ENCODE measurements at places on chromosomes 7 and 10. TPM values are rescaled to one million over a fixed set of nuclear protein-coding genes. Genes with fewer than 3 reads are reported as not detected.

DNA sequence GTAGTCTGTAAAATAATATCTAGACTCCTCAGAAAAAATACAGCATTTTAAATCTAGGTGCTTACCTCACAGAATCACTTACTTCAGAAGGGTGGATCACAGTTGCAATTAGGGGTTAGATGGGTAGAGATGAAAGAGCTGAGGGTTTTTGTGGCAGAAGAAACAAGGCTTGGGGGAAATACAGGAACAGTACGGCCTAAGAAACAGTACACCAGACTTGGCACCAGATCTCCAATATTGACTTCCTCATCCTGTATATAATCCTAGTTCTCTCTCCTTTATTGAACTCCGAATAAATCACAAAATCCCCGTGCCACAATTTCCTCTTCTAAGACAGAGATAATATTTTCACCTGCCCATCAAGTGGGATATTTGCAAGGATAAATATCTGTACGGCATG, 14.3 kb downstream of the CEP41 start:
- DNase-seq, result no peak

- no peak for DNase-seq
Measured at GRCh38 chr10:22491931-22492615, 146.8 kb downstream of the SPAG6 start.

- DNase-seq, result no peak
Measured at GRCh38 chr7:84042110-84042539, 152.5 kb downstream of the SEMA3A start.

DNA sequence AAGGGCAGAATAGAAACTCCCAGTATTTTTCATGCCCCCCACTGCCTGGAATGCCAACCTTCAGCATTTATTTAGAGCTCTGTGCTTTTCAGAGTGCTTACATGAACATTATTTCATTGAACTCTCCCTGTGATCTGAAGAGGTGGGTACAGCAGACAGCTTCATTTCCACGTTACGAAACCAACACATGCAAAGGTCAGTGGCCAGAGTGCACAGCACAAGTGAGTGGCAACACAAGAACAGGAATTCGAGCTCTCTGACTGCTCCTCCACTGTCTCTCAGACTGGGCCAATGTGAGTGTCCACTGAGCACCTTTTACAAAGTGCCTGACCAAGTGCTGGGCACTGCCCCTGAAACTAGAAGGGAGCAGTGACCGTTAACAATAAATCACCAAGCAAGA, 162.9 kb downstream of the GLI3 start:
- DNase-seq, result no peak

DNA sequence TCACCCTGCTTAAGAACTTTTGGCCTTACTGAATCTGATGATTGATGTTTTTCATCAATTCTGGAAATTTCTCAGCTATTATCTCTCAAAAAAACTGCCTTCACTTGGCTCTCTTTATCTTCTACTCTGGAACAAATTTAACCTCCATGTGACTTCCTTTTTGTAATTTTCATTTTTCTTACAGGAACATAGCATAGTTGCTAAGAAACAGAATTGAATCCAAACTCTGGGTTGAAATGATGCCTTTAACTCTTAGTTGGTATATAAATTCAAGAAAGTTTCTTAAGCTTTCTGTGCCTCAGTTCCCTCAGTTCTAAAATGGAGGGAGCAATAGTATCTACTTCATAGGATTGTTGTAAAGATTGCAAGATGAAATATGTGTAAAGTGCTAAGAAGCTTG, 19.8 kb downstream of the GPR141 start:
- no peak for DNase-seq

The SLC18A3 gene
- total RNA-seq, result 3.4 TPM

DNA sequence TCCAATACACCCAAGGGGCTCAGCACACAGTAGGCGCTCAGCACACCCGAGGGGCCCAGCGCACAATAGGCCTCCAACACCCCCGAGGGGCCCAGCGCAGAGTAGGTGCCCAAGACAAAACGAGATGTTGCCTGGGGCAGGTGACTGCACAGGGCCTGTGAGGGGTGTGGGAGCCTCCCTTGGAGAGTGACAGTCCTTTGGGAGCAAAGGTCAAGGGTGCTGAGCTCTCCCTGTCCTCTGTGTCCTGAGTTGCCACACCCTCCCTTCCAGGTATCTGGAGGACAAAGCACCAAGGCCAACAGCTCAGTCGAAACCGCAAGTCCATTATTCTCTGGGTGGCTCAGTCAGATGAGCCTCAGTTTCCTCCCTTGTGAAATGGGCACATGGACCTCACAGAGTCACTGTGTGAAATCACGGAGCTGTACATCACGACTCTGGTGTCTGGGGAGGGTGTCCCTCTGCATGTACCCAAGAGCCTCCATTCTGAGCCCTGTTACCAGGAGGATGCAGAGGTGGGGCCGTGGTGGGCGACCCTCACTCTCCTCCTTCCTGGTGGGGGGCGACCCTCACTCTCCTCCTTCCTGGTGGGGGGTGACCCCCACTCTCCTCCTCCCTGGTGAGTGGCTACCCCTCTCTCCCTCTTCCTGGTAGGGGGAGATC, 81.3 kb downstream of the FOXL3 start:
- no peak for DNase-seq
